ENCODE measurements at places on chromosomes 16 and 17.
A peak's percentile ranks its signal among the peaks of the same experiment; 100 is the strongest.

DNA sequence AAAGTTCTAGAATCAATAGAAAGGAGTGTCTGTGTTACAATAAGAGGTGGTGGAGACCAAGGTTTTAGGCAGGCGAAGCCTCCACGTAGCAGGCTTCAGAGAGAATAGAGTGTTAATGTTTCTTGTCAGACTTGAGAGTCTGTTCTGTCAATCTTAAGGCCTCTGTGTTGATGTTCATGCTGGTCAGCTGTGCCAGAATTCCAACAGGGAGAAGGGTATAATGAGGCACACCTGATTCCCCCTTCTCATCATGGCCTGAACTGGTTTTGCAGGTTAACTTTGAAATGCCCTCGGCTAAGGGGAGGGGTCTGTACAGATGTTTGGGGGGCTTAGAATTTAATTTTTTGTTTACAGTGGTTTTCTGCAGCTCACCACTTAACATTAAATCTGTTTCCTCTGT lies 46.0 kb downstream of the RNF112 start:
- DNase-seq, result no peak

DNA sequence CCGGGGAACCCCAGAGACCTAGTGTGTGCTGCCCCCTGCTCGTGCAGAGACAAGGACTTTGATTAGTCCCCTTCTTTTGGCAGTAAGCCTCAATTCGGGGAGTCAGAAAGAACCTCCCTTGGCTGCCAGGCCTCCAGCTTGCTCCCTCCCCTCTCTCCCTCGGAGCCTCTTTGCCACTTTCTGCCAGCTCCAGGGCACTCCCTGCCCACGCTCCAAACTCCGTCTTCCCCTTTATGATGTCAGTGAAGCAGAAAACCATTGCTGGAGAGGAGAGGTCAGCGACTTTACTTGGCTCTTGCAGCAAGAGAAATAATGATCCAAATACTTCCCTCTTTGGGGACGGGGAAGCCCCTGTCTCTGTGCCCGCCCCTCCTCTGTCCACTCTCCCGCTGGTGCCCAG lies 28.1 kb downstream of the TTYH2 start:
- DNase-seq, result no peak

GRCh38 chr17:1224330-1224729 lies 44.5 kb upstream of the ABR start:
- DNase-seq, result no peak

DNA sequence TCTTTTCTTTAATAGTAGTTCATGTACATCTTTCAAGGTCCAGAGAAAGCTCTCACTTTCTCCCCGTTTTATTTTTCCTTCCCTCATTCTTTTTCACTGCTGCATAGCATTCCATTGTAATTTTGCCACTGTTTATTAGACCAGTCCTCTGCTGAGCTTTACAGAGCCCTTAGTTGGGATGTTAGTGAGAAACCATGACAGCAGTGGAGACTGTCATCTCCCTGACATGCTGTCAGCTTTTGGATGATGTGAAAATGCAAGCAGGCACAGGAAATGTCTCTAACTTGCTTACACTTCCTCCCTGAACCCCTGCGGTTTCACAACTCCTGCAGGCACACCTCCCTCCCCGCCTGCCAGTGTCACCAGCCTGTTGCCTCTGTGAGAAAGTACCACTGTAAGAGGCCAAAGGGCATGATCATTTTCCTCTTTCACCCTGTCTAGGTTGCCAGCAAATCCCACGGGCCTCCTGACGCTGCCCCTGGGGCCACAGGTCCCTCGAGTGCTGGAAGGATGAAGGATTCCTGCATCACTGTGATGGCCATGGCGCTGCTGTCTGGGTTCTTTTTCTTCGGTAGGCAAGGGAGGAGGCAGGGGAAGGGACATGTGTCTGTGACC lies at the start of gene ITGAL:
ITGAL (plus strand) TSS at position 415 of the 615 bp plus-strand sequence; CDS start at position 511, 96 bp downstream.
- DNase-seq, result no peak

GRCh38 chr17:4499431-4500190 lies 930 bp downstream of the SPNS2 start:
- DNase-seq, result no peak

- DNase-seq, result no peak
Observed at GRCh38 chr17:65155622-65156021, 18.5 kb downstream of the RGS9 start.

DNA sequence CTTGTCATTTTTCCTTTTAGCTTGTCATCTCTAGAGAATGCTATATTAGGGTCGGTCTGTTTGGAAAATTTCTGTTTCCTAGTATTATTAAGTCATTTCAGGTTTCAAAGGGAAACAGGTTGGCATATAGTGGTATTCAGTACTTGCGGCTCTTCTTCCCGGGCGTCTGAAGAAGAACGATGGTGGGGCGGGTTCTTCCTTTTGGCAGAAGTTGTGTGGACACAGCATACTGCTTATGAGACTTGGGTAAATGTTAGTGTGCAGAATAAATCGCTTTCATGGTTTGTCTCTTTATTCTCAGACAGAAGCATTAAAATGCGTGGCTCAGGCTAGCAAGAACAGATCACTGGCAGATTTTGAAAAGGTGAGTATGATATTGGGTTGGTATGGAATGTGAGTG lies 9.6 kb upstream of the CDK5R1 start:
- DNase-seq, result no peak

GRCh38 chr16:80938004-80938878 lies 68.4 kb downstream of the CMC2 start:
- DNase-seq, result peak; percentile 99

DNA sequence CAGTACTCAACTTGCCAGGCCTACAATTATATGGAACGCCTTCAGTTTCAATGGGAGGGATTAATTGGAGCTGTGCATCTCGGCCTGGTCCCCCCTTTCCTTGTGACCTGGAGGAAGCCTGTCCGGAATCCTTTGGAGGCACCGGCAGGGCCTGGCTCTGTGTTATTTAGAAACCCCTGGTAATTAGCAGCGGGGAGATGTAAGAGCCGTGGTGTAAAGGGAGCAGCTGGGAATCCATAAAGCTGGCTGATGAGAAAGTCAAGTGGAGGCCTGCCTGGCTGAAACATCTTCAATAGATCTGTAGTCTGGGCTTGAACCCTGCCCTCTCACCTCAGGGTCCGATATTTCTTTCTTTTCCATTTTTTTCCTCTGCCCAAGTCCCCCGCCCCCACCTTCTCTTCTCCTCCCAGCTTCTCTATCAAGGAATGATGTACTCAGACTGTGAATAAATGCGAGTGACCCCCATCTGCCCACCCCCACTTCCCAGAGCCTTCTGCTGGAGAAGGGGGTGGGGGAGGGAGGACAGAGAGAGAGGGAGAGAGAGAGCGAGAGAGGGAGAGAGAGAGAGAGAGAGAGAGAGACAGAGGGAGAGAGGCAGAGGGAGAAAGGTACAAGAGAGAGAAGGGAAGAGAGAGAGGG lies 495.5 kb upstream of the ZFHX3 start:
- no peak for DNase-seq

GRCh38 chr17:22304667-22305303 lies 612.5 kb downstream of the KCNJ18 start:
- DNase-seq, result no peak

- DNase-seq, result no peak
Observed at GRCh38 chr16:23527961-23528643, 17.8 kb upstream of the GGA2 start.

DNA sequence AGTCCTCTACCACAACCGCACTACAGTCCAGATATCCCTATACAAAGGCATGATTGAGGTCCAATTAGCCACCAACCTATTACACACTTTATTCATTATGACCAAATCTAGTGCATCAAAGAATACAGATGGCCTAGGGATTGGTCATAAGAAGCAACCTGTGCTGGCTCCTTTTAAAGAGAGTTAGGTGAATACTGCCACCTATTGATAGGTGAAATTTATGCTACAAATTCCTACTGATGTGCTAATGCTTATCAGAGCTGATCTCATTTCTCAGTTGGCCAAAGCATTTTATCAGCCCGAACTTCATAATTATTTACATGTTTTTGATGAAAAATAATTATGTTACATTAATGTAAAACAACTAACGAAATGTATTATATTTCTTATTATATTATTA lies 166.3 kb downstream of the ANKFN1 start:
- peak; percentile 50 for DNase-seq

DNA sequence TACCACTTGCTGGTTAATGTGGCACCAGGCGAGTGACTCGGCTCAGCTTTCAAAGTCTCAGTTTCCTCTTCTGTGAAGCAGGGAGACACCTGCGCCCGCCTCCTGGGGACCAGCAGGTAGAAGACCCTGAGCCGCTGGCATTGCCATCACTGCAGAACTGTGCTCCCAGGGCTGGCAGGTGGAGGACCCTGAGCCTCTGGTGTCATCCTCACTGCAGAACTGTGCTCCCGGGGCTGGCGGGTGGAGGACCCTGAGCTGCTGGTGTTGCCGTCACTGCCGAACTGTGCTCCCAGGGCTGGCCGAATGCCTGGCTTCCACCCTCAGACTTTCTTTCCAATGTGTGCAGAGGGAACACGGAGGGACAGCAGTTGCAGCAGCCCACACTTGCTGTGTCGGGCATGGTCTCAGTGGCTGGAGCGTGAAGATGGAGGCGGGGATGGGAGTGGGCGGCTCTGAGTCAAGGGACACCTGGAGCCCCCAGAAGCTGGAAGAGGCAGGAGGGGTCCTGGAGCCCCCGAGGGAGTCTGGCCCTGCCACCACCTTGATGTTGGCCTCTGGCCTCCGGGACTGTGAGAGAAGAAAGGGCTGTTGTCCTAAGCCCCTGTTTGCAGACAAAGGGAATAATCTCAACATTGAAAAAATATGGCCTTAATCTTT lies 75.8 kb upstream of the METTL9 start:
- DNase-seq, result no peak

- no peak for DNase-seq
Observed at GRCh38 chr16:1762196-1762878, 9.0 kb downstream of the NME3 start.

DNA sequence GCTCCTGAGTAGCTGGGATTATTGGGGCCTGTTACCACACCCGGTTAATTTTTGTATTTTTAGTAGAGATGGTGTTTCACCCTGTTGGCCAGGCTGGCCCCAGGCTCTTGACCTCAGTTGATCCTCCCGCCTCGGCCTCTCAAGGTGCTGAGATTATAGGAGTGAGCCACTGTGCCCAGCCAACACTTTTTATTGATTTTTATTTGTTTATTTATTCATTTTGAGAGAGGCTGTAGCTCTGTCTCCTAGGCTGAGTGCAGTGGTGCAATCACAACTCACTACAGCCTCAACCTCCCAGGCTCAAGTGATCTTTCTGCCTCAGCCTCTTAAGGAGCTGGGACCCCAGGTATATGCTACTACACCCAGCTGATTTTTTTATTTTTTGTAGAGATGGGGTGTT lies 54.7 kb downstream of the TNRC6A start:
- no peak for DNase-seq

DNA sequence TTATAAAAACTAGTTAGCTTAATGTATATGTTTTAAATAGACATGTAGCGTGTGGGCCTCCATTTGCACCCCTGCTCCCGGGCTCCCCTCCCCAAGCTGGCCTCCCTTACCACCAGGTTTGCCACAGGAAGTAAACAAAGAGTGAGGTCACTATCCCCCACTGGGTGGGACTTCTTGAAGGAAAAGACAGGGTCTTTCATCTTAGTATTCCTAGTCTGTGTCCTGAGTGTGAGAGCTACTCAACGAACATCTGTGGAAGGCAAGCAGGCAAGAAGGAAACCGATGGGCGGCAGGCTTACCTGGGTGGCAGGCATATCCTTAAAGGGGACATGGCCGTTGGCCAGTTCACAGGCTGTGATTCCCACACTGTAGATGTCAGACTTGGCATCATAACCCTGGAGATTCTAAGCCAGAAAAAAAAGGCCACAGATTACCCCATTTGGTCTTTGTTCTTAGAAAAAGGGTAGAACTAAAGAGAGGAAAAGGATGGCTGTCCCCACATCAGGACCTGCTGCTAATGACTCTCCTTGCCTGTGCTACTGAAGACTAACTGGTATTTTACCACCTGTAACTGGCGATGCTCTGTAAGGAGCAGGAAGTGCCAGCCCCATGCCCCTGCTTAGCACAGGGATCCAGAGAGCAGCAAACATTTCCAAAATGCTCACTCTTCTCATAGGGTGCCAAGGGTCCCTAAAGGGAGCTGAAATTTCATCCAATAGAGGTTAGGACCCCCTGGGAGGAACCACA lies 6.6 kb upstream of the LIMD2 start:
- no peak for DNase-seq

- DNase-seq, result peak; percentile 11
Observed at GRCh38 chr16:50246299-50247122, 19.8 kb upstream of the ADCY7 start.

- no peak for DNase-seq
Observed at GRCh38 chr16:3640207-3640606, 14.3 kb upstream of the DNASE1 start.

GRCh38 chr17:33205552-33205951 lies 87.5 kb downstream of the ASIC2 start:
- no peak for DNase-seq

DNA sequence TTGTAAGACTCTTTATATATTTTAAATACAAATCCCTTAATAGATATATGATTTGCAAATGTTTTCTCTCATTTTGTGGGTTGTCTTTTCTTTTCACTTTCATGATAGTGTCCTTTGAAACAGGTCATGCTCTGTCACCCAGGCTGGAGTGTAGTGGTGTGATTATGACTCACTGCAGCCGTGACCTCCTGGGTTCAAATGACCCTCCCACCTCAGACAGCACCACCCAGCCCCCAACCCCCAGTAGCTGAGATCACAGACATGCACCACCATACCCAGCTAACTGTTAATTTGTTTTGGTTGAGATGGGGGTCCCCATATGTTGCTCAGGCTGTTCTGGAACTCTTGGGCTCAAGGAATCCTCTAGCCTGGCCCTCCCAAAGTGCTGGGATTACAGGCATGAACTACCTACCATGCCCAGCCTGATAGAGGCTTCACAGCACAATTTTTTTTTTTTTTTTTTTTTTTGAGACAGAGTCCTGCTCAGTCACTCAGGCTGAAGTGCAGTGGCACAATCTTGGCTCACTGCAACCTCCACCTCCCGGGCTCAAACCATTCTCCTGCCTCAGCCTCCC lies 18.5 kb upstream of the TMIGD1 start:
- DNase-seq, result no peak

DNA sequence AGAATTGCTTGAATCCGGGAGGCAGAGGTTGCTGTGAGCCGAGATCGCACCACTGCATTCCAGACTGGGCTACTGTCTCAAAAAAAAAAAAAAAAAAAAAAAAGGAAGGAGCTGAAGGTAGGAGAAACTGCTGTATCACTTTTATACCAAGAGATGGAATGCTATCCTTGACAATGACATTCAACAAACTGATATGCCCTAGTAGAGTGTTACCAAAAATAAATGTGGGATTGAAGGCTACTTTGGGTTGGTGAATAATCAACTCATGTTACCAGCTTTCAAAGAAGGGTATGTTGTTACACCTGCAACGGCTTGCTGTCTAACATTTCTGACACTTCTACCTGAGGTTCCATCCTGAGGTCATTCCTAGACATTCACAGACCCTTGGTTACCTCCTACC lies 84.9 kb downstream of the TEX14 start:
- DNase-seq, result no peak

GRCh38 chr16:79437764-79438751 lies 162.5 kb downstream of the MAF start:
- peak; percentile 43 for DNase-seq
